ENCODE measurements at places on chromosomes 2 and 18.

- no peak for DNase-seq
These were observed 10.9 kb upstream of the GULP1 start for GRCh38 chr2:188280811-188281222.

DNA sequence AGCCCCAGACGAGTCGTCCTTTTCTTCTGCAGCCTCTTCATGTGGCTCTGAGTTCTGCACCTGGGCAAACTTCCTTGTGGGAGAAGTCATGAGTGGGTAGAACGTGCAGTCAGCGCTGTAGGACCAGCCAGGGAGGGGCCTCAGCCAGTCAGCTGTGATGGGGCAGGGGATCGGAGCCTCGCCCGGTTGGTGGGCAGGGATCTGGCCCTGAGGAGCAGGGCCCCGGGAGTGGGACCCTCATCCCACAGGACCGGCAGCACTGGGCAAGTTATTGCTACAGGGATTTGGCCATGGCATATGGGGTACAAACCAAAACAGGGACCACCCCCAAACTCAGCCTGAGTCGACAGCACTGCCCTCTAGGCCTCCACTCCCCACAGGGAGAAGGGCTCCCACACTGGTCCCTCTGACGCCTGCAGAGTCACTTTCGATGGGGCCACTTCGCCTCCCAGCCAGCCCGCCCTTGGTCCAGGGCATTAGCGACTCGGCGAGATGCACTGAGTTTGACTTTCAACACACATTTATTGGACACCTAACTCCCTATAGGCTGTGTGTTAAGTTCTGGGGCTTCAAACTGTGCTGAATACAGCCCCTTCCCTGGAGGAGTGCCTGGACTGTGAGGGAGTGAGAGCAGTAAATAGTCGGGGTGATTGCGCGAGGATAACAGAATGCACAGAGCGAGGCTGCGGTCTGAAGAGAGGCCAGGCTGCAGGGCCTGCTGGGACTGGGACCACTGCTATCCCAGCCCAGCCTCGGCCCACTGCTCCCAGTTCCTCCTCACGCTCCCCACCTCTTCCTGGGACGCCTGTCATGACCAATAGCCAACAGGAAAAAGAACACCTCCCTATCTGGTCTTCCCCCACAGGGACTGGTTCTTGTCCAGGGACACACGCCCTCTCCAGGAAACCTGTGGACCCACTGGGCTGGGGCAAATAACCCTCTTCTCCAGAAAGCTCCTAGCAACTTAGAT is 55.9 kb downstream of the SDC1 start:
- DNase-seq = no peak

GRCh38 chr18:37258819-37259218 is 306.8 kb downstream of the CELF4 start:
- DNase-seq = no peak

- no peak for DNase-seq
These were observed 89.8 kb downstream of the STPG4 start for GRCh38 chr2:47065343-47065742.
